Activated CD4-positive, alpha-beta memory T cell treated with anti-CD3 and anti-CD28 coated beads for 36 hours (primary cell): ENCODE measurements at places on chromosomes 5 and 9. TPM values are rescaled to one million over a fixed set of nuclear protein-coding genes. Genes with fewer than 3 reads are reported as not detected.

DNA sequence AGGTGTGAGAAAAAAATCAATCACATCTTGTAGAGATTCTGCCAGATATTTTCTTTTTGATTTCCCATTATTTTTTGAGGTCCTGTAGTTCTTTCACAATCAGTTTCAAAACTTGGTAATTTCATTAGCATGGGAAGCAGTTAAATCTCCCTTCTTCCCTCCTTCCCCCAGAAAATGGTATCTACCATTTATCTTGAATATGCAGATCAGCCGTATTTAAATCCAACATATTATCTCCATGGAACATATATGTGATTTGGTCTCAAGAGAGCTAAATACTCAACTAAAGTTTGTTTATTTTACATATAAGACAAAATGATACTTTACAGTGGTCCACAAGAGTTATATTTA lies 1034.8 kb downstream of the CDH12 start:
- H3K27me3 ChIP-seq: no peaks in the 10 kb centered on the region
- H3K27ac ChIP-seq: no peak overlapping the region
- DNase-seq: no peak
- H3K4me1 ChIP-seq: no peaks in the 10 kb centered on the region

DNA sequence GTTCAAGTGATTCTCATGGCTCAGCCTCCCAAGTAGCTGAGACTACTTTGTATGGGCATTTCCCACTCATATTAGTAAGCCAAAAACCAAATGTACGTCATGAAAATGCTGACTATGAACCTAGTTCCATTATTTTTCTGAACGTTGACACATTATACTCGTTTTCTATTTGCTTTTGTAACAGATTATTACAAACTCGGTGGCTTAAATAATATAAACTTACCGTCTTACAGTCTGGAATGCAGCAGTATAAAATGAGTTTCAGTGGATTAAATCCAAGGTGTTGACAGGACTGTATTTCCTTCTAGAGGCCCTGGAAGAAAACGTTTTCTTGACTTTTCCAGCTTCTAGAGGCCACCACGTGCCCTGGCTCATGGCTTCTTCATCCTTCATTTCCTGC lies 517.0 kb downstream of the GADD45G start:
- H3K27ac ChIP-seq: no peak overlapping the region
- peaks cover 6% of the 10 kb centered on the region for H3K27me3 ChIP-seq
- no peaks in the 10 kb centered on the region for H3K4me1 ChIP-seq

DNA sequence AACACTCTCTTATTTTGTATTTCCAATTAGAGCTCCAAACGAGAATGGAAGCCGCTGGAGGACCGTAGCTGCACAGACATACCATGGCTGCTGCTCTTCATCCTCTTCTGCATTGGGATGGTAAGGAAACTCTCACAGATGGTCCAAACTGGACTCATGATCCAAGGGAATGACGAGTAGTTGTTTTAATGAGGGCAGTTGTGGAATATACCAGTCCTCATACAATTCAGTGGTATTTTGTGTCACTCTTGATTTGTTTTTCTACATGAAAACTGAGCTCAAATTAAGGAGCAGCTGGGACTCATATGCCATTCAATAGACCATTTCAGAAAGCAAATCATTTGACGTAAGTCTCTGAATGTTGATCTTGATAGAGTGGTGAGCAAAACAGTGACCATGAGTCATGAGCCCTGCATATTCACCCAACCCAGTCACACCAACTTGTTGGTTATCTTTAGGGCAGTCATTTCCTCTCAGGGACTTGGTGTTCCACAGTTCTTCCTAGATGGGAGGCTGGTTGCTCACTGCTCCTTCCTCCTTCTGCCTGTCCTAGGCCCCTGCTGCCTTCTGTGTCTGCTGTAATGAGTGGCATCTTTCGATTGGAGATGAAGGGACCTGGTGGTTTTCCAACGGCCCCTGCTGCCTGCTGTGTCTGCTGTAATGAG lies 54.9 kb downstream of the SLC44A1 start:
- H3K27ac ChIP-seq: no peak overlapping the region
- DNase-seq: peak; percentile 33
- peaks cover 19% of the 10 kb centered on the region for H3K4me1 ChIP-seq
- peaks cover 16% of the 10 kb centered on the region for H3K36me3 ChIP-seq

GRCh38 chr9:91271156-91271555 lies 90.6 kb downstream of the AUH start:
- no peak overlapping the region for H3K4me3 ChIP-seq
- no peaks in the 10 kb centered on the region for H3K27me3 ChIP-seq
- H3K4me1 ChIP-seq: peaks cover 22% of the 10 kb centered on the region
- no peak overlapping the region for H3K27ac ChIP-seq
- DNase-seq: no peak
- H3K36me3 ChIP-seq: peaks cover 6% of the 10 kb centered on the region

- no peaks in the 10 kb centered on the region for H3K27me3 ChIP-seq
- no peak overlapping the region for H3K4me3 ChIP-seq
- H3K27ac ChIP-seq: no peak overlapping the region
Measured at GRCh38 chr9:16575142-16575985, 295.1 kb downstream of the BNC2 start.

DNA sequence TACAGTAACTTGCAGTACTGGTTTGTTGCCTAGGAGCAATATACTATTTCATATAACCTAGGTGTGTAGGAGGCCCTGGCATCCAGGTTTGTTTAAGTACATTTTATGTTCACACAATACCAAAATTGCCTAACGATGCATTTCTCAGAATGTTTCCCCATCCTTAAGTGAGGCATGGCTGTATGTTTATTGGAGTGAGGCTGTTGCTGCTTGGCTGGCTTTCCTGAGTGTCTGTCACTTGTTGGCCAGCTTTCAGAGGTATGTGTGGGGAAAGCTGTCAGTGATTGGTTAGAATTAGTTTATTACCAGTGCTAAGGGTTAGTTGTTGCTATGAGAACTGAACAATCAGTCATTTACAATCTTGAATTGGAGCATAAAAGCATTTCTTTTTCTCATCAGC lies 154.1 kb upstream of the CDH12 start:
- no peak overlapping the region for H3K4me3 ChIP-seq
- H3K4me1 ChIP-seq: no peaks in the 10 kb centered on the region
- no peak for DNase-seq
- no peak overlapping the region for H3K27ac ChIP-seq

DNA sequence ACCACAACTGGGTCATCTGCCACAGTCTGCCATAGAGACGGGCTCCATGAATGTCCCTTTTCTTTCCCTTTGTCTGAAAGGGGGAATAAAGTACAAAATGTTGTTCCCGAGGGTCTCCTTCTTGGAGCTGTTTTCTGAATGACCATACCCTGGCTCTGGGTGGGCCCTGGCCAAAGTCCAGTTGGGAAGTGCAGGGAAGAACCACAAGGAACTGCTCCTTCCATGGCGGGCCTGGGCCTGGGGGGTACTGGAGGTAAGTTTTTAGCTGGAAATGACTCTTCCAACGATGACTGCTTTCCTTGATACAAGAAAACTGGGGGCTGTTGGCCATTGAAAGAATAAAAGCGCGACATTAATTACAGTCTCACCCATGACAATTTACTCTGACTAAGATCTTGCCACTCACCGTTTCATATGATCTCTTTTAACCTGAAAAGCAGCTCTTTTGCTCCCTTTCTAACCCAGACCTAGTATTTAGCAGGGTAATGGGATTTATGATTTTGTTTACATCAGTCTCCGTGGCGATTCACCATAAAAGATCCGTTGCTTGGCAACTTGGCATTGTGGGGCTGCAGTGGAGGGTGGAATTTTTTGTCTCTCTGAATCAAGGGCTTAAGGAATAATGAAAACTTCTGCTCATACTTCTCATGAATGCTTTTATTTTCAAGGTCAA lies 89.2 kb upstream of the PTCH1 start:
- no peaks in the 10 kb centered on the region for H3K4me1 ChIP-seq
- no peak overlapping the region for H3K4me3 ChIP-seq
- H3K27me3 ChIP-seq: no peaks in the 10 kb centered on the region

GRCh38 chr9:32345243-32345642 lies 39.2 kb upstream of the ACO1 start:
- no peaks in the 10 kb centered on the region for H3K36me3 ChIP-seq
- no peaks in the 10 kb centered on the region for H3K27me3 ChIP-seq
- peaks cover 12% of the 10 kb centered on the region for H3K4me1 ChIP-seq
- no peak overlapping the region for H3K27ac ChIP-seq
- DNase-seq: no peak

DNA sequence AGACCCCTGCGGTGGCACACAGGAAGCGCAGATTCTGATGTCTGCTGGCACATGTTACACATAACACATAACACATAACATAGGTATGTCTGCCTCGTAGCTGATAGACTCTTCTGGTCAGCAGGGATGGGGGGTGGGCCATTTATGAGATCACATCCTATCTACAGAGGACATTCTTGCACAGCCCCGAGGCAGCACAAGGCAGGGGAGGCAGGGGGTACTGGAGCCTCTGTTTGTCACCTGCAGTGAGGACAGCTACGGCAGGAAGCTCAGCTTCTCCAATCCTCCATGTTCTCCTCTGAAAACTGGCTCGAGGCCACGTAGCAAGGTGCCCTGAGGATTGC lies 16.7 kb upstream of the MED10 start:
- no peak overlapping the region for H3K27ac ChIP-seq
- no peak for DNase-seq
- peaks cover 29% of the 10 kb centered on the region for H3K27me3 ChIP-seq
- H3K4me1 ChIP-seq: peaks cover 2% of the 10 kb centered on the region

DNA sequence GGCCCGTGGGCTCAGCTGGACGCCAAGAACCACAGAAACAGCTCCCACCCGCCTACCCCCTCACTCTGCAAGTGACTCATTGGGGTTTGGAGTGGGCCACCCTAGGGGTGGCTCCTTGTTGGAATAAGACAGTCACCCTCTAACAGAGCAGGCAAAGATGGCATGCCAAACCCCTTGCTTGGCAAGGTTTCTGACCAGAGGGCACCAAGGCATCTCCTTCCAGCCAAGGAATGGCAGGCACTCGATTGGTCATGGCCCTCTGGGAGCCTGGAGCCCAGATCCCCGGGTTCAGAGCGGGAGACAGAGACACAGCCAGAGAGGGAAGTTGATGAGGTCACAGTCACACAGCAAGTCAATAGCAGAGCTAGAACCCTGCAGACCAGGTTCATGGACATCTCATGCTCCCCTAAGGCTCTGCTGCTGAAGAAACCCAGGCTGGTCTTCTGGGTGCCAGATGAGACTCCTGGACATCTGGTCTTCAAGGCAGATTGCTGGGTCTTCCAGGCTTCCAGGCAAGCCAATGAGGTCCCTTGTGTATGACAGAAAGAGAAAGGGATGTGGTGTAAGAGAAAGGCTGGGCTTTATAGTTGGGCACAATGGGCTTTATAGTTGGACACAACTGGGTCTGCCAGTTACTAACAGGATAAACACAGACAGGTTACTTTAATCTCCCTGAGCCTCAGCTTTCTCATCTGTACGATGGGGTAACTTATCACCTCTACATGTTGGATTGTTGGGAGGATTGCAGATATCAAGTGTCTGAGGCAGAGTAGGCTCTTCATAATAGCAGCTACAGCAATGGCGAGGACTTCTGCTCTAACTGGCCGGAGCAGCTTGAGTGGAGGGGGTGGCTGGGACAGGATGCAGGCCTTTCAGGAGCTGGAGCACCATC lies 23.3 kb upstream of the KIF12 start:
- no peak overlapping the region for H3K4me3 ChIP-seq
- H3K36me3 ChIP-seq: peaks cover 2% of the 10 kb centered on the region
- no peak overlapping the region for H3K27ac ChIP-seq
- DNase-seq: no peak

DNA sequence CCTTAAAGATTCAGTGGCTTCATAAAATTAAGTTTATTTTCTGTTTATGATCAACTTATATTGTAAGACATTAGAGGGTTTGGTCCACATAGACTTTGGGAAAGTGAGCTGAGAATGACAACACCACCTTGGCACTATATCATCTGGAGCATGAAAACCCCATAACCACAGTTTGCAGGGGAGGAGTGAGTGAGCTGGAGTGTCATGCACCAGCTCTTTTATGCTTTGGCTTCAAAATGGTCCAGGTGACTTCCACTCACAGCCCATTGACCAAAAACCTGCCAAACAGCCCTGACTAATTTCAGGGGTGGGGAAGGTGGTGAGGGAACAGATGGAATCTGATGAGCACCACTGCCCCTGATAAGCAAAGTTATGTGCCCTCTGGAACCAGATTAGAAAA lies 295.8 kb downstream of the DMRTA1 start:
- DNase-seq: no peak
- no peaks in the 10 kb centered on the region for H3K4me1 ChIP-seq
- H3K36me3 ChIP-seq: no peaks in the 10 kb centered on the region
- no peak overlapping the region for H3K27ac ChIP-seq

- DNase-seq: no peak
- H3K27ac ChIP-seq: no peak overlapping the region
- H3K4me3 ChIP-seq: no peak overlapping the region
- no peaks in the 10 kb centered on the region for H3K27me3 ChIP-seq
- H3K36me3 ChIP-seq: no peaks in the 10 kb centered on the region
Measured at GRCh38 chr5:42680046-42680445, 76.6 kb upstream of the CCDC152 start.

Gene BSPRY
- total RNA-seq: 8.5 TPM
